ENCODE measurements at places on chromosomes 16 and 17.

DNA sequence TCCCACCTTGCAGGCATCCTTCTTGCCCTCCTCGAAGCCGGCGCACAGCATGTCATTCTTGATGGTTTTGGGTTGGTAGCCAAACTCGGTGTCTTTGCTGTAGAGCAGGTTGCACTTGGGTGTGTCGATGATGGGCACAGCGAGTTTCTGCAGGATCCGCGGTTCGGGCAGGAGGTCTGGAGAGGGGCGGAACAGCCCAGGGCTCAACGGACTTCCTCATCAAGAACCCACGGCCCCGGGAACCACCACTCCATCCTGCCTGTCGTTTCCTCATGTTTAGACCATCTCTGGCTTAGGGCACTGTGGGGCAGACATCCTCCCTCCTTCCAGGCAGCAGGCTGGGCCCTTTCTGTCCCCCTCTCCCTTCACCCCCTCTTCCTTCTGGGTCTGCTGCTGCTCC, 6.5 kb downstream of the PRSS27 start:
- no peak for DNase-seq

- DNase-seq, result no peak
Observed at GRCh38 chr16:11056090-11056992, 112.0 kb downstream of the CLEC16A start.

- no peak for DNase-seq
Observed at GRCh38 chr17:30208214-30208613, 27.3 kb downstream of the SLC6A4 start.

- no peak for DNase-seq
Observed at GRCh38 chr16:72532906-72533410, 361.0 kb upstream of the PMFBP1 start.

- DNase-seq, result no peak
Observed at GRCh38 chr17:77966476-77966875, 8.0 kb downstream of the TNRC6C start.

DNA sequence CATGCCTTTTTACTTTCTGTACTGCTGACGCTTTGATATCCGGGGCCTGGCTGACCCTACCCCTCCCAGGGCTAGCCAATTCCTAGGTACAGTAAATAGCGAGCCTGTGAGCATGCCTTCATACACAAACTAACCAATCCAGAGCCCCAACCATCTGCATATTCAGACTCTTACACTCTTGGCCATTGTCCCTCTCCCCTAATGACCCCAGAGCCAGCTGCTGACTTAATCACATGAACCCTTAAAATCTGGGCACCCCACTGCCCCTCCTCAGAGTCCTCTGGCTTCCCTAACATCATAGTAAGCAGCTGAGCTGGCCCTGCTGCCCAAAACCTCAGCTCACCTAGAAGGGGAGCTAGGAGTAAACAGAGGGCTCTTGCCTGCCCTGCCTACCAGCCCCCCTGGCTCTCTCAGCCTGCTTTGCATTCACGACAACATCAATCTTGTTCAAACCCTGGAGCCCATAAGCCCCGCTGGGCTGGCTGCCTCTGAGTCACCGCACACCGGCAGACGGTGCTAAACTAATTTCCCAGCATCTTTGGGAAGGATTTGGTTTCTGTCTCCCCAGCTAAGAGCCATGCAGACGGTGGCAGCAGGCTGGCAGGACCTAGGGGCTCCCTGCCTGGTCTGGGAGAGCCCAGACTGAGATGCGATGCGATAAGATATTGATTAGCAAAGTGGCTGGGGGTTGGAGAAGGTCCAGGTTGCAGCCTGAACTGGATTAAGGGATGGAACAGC, 63.2 kb downstream of the CLEC19A start:
- DNase-seq, result peak; percentile 52

GRCh38 chr17:8867361-8867981, at the start of gene PIK3R6:
PIK3R6 (minus strand) TSS chr17:8867674; CDS start chr17:8849794, 17,880 bp downstream.
- no peak for DNase-seq

DNA sequence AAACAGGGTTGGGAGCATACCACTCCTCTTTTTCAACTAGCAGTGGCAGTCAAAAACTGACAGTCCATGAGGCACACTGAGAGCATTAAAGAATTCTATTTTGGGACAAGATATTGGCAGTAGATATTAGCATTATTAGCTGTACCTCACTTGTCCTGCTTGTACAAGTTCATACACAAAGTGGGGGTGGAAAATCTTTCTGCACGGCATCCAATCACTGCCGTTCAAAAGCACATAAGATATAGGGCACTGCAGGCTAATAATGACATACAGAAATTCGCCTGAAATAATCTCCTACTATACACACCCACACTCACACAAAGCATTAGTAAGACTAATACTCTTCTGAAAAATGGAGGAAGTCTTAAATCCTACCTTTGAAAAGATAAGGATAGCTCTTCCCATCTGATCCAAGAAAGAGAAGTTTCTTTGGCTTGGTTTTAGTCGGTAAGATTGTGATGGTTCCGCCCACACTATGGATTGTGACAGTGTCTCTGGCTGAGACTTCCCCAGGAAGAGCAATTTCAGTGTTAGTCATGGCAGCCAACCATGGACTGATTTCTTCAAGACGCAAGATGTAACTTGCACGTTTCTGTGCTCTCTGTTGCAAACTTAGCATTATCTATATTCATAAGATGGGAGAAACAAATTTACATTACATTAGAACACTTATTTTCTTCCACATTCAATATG, 40.6 kb upstream of the ARL6IP1 start:
- no peak for DNase-seq

GRCh38 chr17:2468270-2468669, 43.4 kb downstream of the METTL16 start:
- DNase-seq, result no peak

GRCh38 chr17:17580662-17581470, 10.6 kb downstream of the PEMT start:
- DNase-seq, result no peak

DNA sequence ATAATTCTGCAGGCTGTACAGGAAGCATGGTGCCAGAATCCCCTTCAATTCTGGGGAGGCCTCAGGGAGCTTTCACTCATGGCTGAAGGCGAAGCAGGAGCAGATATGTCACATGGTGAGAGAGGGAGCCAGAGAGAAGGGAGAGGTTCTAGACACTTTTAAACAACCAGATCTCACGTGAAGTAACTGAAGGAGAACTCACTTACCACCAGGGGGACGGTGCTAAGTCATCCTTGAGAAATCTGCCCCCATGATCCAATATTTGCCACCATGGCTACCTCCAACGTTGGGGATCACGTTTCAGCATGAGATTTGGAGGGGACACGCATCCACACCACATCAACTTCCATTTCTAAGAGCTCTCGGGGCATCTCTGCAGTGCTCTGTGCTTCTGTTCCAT, 37.4 kb upstream of the GNA13 start:
- no peak for DNase-seq

DNA sequence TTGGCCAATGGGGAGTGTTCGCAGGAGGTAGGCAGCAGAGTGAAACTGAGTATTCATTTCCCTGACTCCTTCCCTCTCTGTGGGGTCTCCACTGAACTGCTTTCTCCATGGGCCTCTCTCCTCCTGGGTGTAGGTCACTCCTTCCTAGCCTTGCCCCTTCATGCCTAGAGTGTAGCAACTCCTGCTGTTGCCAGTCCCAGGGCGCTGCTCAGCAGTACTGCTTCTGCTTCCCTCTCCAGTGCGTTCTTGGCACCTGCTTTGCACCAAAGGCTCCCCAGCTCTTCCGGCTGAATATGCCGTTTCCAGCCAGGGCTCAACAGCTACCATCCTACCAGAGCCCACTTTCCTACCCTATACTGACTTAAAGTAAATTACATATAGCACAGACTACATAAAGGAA, 92.2 kb downstream of the MAF start:
- no peak for DNase-seq

Data from nephron progenitor cell (in vitro differentiated cells).